ENCODE measurements at places on chromosomes 13 and 19.

DNA sequence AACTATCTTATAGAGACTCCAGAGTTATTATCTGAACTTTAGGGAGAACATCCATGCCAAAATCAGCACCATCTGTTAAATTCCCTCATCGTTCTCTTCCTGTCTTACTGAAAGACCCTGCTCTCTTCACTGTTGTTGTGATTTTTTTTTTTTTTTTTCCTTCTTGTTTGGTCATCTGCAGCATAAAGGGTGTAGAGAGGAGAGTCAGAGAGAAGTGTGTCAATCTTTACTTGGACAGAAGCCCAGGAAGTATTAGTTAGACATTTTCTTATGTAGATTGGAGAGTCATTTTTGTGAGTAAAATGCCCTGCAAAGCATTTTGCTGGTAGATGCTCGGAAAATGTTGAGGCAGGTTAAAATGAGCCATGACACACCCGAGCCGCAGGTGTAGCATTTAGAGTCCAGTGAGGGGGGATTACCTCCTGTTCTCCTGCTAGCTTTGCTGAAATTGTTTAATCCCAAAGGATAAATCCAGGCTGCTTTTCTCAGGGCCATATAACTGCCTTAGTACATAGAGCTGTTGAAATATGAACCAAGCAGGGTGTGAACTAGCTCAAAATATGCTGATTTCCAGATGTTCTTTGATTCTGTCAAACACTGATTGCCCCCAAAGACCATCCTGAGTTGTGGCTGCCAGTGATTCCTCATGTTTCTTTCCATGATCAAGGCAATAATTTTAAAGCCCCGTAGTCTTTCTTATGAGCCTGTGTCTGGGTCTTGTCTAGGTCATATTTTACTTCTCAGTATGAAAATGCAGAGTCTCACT, 143.5 kb downstream of the DCT start:
- no peak for DNase-seq

DNA sequence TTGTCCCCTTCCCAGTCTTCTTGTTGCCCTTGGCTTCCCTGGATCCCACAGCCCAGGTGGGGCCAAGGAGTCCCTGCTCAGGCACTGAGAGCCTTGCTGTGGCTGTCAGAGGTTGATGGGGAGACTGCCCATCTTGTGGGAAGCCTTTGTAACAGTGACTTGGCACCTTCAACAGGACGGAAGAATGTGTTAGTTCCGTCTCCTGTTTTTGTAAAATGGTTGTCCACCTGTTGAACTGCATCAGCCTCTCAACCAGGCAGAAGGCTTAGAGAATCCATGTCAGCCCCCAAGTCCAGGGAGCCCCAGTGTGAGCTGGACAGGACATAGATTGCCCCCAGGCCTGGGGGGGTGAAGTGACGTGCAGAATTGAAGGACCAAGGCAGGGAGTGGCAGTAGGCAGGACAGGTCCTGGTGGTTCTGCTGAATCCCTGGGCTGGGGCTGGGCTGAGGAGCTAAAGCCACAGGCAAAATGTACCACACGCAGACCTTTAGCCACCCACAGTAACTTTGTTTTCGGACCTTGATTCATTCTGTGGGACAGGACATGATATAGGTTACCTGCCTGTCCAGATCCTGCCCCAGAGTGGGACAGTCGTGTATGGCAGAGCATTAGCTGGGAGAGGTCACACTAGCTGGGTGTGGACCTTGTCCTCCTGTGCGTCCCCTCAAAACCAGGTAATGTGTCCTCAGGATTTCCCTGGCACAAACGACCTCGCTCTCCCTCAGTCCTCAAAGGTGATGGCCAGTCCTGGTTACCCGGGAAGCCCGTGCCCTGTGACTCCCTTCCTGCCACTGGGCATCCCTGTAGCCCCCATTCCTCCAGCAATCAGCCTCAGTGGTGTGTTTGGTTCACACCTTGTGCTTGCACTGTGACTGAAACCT, 47.0 kb downstream of the GATAD2A start:
- DNase-seq = no peak

DNA sequence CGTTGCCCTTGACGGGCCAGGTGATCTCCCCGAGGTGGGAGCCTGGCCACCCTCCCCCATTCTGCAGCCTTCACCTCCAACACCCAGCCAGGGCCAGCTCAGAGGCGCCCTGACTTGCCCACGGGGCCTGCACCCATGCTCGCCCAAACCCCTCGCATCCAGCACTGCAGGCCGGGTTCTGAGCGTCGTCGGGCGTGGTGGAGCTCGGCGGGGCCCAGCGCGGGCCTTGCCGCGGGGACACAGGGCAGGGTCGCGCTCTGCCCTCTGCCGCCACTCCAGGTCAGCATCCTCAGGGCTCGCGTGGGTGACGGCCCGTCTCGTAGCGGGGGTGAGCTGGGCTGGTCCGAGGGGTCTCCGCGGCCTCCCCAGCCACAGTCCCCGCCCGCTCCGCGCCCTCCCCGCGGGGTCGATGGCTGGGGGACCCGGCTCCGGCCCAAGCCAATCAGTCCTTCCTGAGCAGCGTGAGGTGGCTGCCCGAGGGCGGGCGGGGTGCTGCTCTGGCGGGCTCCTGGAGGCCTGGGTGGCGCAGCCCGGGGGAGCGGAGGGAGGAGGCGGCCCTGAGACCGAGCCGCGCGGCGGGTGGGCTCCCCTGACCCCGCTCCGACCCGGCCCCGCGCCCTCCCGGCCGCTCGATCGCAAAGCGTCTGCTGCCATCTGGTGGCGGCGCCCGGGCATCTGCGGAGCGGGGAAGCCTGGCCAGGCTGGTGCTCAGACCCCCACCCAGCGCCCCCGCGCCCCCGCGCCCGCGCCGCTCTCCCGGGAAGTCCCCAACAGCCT, 61.4 kb downstream of the CCNE1 start:
- DNase-seq = peak; percentile 38

DNA sequence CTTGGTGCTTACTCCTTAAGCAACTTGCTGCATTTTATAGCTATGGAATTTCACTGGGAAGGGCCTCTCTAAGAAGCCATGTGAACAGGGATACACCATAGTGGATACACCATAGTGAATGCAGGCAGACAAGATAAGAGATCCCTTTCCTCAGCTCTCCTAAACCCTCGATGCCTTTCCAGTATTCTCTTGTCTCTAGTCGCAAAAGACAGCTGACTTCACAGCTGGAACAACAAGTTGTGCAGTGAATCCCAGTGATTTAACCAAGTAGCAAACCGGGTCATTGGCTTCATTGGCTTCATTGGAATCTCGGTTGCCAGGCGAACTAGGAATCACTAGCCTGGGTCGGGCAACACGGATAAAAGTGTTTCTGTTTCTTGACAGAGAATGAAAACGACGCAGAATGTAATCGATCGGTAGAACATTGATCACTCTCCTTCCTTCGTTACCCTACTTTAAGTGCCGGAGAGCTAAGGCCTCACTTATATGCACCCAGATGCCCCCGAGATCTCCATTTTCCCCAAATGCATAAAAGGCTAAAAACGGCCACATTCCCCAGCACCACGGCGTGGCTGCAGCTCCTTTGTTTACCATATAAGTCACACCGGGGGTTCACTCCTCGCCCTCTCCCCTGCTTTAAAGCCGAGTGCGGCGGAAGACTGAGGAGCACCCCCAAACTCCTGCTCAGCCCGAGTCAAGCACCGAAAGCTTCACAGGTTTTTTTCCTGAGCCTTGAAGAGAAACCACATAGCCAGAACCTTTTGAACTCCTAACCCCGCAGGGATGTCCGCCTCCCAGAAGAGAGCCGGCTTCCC, 674 bp downstream of the TRPC4 start:
- DNase-seq = peak; percentile 29

DNA sequence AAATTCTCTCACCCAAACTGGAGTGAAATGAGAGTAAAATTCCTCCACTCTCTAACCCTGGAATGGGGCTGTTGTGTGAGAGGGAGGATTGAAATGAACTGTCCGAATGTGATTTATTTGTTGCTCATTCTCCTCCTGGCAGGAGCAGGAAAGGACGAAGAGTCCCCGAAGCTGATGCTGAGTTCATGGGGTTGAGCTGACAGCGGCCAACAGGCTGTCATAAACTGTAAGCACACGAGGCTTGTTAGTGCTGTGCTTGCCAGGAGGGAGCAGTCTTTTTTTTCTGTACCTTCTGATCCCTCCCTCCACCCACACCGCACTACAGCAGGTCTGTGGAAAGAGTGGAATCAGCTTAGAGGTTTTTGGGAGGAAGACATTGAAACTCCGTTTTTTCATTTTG, 33.1 kb upstream of the ZNF331 start:
- DNase-seq = no peak

DNA sequence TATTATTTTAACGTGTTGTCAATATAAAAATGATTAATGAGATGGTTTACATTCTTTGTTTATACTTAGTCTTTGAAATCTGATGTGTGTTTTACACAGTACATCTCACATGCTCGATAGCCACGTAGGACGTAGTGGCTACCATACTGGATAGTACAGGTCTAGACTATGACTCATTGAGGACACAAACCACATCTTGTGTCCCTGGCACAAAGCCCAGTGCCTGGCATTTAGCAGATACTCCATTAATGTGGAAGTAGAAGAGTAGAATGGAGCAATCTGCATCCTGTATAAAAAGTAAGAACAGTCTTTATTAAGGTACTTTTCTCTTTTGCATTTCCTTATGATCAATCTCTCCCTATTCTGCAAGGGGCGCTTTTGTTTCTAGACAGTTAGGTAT, 49.0 kb upstream of the FRY start:
- peak; percentile 99 for DNase-seq
